Thoracic aorta (tissue), 2 donors: ENCODE measurements at places on chromosomes 11 and 22. TPM values are rescaled to one million over a fixed set of nuclear protein-coding genes. Genes with fewer than 3 reads are reported as not detected.

The PGA5 gene
- not detected for total RNA-seq

The INSC gene
- total RNA-seq, result 0.35 TPM

The C11orf16 gene
- not detected for total RNA-seq

DNA sequence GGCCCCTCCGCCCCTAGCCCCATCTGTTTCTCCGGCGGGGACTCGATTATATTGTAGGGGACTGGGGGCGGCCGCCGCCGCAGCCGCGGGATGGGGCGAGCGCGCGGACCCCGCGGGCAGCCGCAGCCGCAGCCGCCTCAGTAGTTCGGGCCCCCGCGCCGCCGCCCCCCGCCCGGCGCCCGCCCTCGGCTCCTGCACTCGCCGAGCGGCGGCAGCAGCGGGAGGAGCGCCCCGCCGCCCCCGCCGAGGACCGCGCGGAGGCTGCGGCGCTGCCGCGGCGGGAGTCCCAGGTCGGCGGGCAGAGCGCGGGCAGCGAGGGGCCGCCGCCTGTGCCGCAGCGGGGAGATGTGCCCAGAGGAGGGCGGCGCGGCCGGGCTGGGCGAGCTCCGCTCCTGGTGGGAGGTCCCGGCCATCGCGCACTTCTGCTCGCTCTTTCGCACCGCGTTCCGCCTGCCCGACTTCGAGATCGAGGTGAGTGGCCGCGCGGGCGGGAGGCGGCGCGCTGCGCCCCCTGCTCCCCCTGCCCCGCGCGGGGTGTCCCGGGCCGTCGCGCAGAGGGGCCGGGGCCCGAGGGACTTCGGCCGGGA, at the start of gene CECR2:
CECR2 (plus strand) TSS at position 22 of the 587 bp plus-strand sequence; CDS start at position 346, 324 bp downstream.
- no peak for DNase-seq

The PIWIL4 gene
- 13.5 TPM for total RNA-seq

DNA sequence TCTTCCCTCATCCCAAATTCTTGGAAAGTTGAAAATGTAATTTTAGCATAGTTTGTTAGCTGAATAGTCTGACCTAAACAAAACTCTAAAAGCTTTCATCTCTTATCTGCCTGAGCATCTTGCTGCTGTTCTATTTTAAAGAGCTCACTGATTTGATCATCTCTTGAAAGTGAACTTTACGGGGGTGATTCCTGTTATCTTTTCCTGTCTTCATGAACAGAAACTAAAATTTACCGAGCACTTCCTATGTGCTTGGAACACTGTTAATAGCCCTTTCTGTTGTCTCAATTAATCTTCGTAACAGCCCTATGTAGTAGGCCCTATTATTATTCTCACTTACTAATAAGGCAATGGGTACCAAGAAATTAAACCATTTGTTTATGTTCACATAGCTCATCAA, 12.3 kb downstream of the AMOTL1 start:
- no peak for DNase-seq

The POTEH gene
- not detected for total RNA-seq

GRCh38 chr11:725624-726202, 19.7 kb downstream of the EPS8L2 start:
- DNase-seq, result no peak

The SCN2B gene
- 0.07 TPM for total RNA-seq

The SLC16A8 gene
- total RNA-seq, result 1.2 TPM
